Mammary microvascular endothelial cell (primary cell): ENCODE measurements at places on chromosomes 5 and 9. TPM values are rescaled to one million over a fixed set of nuclear protein-coding genes. Genes with fewer than 3 reads are reported as not detected.

The ZNF79 gene
- 8.4 and 9.0 TPM in 2 replicates for total RNA-seq

The KLF4 gene
- 2.2 and 2.6 TPM in 2 replicates for total RNA-seq

The BHMT2 gene
- total RNA-seq, result 1.6 and 1.9 TPM in 2 replicates

The PCDHGB1 gene
- 0.44 and 0.60 TPM in 2 replicates for total RNA-seq

The TXNDC8 gene
- not detected in 2 replicates for total RNA-seq

The IFNB1 gene
- 0.13 TPM in 1 of 2 replicates, not detected in the other for total RNA-seq

The QRFP gene
- not detected in 2 replicates for total RNA-seq

The HTR4 gene
- total RNA-seq, result not detected in 2 replicates

The SPAAR gene
- 26.6 and 26.8 TPM in 2 replicates for total RNA-seq

The RETREG1 gene
- total RNA-seq, result not detected in 2 replicates

The ZNF782 gene
- total RNA-seq, result 1.4 and 70.8 TPM in 2 replicates

The WNK2 gene
- total RNA-seq, result not detected in 2 replicates

The PNPLA7 gene
- 0.34 and 0.53 TPM in 2 replicates for total RNA-seq

The CCDC69 gene
- 18.6 and 18.7 TPM in 2 replicates for total RNA-seq

The GOLM1 gene
- total RNA-seq, result 61.2 and 65.8 TPM in 2 replicates

The SLC34A3 gene
- not detected in 2 replicates for total RNA-seq

The FAM78A gene
- total RNA-seq, result 2.2 and 3.2 TPM in 2 replicates
